ENCODE measurements at places on chromosomes 13 and 19.

DNA sequence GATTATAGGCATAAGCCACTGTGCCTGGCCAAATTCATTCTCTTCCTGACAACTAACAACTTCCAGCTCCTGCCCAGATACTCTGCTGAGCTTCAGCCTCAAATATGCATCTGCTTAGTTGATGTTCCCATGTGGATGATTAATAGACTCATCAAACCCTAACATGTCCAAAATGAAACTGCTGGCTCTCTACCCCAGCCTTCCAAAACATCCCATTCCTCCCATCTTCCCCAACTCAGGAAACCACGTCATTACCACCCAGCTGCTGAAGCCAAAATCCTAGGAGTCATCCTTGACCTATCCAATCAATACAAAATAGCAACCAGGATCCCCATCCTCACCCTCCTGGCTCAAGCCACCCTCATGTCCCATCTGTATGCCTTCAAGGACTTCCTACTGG lies 20.9 kb downstream of the POU2F2 start:
- DNase-seq = no peak

DNA sequence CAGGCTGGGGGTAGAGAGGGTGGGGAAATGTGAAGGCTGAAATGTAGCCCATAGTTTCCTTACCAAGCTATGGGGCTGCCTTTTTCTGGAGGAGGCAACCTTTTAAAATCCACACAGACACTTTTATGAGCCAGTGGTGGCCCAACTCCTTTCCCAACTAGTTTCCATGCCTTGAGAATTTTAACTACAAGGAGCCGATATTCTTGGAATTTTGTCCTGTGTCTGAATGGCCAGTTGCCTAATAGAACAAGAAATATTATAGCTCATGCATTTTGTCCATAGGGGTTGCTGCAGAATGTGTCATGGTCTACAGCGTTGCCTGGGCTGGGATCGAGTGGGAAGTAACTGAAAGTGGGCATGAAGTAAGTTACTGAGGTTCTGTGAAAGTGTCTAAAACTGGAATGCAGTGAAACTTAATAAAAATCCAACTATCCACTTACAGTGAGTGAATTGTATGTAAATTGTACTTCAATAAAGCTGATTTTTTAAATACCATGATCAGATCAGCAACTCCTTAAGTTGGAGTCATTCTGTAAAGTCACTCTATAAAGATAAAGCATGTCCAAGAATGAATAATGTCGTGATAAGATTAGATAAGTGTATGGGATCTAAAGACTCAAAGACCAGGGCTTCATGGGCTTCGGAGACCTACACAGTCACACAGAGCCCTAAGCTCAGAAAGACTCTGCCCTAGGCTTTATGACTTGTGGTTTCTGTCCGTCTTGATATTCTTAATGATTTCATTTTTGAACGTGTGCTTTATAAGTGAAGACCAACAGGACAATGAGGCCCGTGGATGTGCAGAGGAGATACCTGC lies 122.6 kb upstream of the FNDC3A start:
- DNase-seq = no peak

DNA sequence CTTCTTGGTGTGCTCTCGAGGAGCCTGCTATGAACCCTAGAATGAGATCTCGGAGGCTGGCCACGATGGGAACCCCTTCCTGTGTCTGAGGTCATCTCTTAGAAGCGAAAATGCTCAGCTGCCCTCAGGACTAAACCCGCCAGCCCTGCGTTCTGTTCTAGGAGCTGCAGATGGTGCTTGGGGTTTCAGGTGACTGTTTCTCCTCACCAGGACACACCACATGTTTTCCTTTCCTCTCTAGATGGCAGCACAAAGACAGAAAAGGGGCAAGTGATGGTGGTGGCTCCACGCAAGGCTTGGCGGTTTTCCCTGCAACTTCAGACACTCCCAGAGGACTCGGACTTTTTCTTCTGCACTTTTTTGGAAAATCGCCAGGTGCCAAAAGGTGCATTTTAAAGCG lies 60.1 kb downstream of the RNASEH2B start:
- no peak for DNase-seq

DNA sequence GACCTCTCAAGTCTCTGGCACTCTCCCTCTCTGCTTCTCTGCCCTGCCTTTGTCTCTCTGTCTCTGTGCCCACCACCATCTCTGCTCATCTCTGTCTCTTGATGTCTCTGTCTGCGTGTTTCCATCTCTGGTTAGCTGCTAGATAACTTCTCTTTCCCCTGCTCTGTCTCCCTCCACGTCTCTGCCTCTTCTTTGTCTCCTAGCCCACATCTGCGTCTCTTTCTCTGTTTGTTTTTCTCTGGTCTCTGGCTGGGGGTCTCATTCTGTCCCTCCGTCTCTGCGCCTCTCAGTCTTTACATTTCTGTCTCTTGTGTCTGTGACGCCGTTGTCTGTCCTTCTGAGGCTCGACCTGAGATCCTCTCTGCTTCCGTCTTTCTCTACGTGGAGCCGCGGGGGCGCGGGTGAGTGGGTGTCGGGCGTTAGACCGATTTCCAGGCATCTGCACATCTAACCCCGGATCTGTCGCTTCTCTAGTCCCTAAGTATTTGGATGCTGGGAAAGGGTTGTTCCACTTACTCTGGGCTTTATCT lies 386 bp downstream of the GIPR start:
- no peak for DNase-seq

GRCh38 chr13:36067746-36068381 lies 63.3 kb downstream of the DCLK1 start:
- DNase-seq = no peak

DNA sequence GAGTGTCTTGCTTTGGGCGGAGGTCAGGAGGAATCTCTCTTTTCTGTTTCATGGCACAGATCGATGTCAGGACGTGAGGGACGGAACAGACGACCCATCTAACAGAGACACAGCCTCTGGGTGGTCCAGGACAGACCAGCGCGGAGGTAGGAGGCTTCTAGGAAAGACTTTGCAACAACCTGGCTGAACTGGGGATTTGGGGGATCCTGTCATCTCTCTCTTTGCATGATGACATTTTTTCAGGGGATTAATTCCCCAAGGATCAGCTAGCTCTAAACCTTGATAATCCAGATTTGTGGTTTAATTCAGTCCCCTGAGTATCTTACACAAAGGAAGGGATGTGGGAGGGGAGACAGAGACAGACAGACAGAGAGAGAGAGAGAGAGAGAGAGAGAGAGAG lies 14.4 kb downstream of the CABP5 start:
- no peak for DNase-seq

- peak; percentile 37 for DNase-seq
Measured at GRCh38 chr19:49921871-49922795, 6.9 kb upstream of the ATF5 start.

DNA sequence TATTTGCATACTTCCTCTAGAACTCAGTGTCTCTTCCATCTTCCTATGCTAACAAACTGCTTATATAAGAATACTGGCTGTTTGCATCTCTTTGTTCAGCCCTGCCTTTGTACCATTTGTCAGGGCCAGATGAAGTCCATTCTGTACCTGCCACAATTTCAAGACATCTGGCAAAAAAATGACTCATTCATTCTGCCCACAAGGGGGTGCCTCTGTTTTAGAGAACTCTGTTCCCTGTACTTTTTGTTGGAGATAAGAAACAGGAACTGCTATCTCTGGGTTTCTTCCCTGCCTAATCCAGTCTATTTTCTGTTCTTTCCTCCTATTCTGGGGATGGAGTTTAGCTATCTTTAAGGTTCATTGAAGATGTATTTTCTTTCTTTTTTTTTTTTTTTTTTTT lies 23.0 kb downstream of the ZNF568 start:
- no peak for DNase-seq

- DNase-seq = no peak
Measured at GRCh38 chr13:81762449-81762848, 1421.5 kb upstream of the SPRY2 start.

DNA sequence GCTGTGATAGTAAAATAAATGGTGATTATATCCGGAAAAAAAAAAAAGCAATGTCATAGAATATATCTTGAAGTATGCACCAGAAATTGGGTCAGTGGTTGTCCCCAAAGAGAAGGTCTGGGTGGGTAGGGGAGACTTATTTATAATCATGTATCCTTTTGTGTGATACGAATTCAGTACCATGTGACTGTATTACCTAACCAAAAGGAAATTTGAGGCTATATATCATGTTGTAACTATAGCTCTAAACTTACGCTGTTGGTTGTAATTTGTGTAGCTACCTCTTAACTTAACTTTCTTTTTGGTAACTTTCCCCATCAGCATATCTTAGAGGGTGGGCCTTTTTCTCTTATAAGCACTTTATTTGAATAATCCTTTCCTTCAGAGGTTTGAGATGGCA lies 25.2 kb upstream of the KCTD4 start:
- no peak for DNase-seq

DNA sequence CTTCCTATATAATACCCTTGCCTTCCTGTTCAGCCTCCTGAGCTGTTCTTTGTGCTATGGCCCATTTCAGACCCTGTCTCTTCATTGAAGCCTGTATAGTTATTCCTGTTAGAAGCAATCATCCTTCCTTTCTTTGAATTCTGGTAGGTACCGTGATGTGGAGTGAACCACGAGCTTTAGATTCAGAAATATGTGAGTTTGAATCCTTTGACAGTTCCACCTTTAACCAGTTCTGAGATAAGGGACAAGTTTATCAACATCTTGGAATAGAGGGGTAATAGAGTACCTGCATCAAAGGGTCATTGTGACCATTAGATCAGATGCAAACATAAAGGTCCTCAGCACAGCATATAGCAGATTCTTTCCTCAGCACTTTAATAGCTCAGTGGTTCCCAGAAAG lies 12.3 kb upstream of the CXCL17 start:
- DNase-seq = no peak

- peak; percentile 64 for DNase-seq
Measured at GRCh38 chr19:996051-996838, 4.0 kb upstream of the GRIN3B start.

DNA sequence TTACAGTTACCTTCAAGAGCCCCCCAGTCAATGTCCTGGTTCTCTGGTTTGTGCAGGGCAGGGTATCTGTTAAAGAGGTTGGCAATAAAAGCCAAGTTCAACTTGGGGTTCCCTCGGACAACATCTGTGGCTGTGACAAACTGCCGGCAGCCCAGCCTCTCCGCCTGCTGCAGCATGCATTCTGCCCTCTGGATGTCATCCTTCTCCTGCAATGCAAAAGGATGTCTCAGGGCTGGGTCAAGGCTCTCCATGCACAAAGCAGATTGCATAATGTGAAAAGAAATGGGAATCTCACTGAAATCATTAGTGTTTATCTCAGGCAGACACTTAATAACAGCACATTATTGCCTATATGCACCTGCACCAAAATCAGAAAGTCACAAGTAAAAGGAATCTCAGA lies 35.1 kb downstream of the LCP1 start:
- DNase-seq = no peak

GRCh38 chr13:45333251-45333976 lies 7.6 kb downstream of the TPT1 start:
- DNase-seq = no peak

DNA sequence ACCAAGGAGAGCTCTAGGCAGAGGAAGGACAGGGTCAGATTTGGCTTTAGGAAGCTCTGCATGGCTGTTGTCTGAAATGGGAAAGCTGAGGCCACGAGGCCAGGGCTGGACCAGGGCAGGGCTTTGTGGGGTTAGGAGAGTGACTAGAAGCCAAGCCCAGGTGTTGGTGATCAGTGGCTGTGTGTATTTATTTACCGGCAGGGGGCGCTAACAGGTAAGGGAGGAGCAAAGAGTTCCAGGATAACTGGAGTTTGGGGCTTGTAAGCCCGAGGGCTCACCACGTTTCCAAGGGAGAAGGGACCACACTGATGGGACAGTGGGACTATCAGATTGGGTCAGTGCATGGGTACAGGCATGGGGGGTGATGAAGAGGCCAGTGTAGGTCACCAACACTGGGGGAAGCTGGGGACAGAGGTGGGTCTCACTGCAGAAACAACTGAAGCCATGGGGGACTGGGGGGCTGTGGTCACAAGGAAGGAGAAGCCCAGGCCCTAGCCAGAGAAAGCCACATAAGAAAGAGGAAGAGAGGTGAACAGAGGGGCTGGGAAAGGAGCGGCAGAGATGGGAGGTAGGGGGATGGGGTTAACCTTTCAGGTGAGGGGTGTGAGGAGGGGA lies 3.9 kb downstream of the TMEM147 start:
- DNase-seq = peak; percentile 50

- no peak for DNase-seq
Measured at GRCh38 chr13:34738254-34738992, 203.6 kb upstream of the NBEA start.

- no peak for DNase-seq
Measured at GRCh38 chr13:21504379-21504778, 45.3 kb upstream of the ZDHHC20 start.

- DNase-seq = peak; percentile 62
Measured at GRCh38 chr13:114049026-114049425, 75.2 kb upstream of the C13orf46 start.

- DNase-seq = no peak
Measured at GRCh38 chr13:47503475-47503874, 497.6 kb downstream of the SUCLA2 start.

GRCh38 chr13:44620057-44620456 lies 43.9 kb upstream of the TSC22D1 start:
- DNase-seq = no peak

DNA sequence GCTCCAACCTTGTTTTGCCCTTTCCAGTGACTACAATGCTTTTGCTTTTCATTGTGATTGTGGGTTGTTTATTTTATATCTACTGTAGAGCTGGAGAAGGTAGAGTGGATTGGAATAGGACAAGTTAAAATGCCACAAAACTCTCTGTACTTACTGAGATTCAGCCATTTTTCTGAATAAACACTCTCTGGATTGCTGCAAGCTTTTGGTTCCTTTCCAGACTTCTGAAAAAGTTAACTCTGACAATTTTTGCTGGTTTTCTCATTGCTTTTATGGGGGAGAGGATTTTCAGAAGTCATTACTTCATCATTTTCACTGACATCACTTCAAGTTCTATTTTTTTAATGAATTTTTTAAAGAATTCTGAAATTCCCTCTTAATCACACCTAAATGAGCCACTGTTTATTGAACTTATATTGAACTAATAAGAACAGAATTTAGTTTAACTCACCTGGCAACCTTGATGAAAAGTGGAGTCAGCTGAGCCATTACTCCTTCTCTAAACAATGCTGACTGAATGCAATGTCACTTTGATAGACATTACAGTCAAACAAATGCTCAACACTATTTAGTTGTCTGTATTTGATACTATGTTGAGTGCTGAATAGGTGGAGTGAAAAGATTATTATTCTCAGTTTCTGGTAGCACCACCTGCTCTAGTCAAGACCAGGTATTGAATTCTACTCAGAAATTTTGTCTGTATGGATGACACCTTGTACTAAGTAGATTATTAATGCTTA lies 303.5 kb downstream of the DLEU7 start:
- DNase-seq = no peak

GRCh38 chr13:53622456-53622855 lies 593.8 kb downstream of the OLFM4 start:
- DNase-seq = no peak

GRCh38 chr13:49571299-49572240 lies 13.8 kb downstream of the RCBTB1 start:
- DNase-seq = no peak

GRCh38 chr19:1768248-1768647 lies 14.9 kb downstream of the ONECUT3 start:
- no peak for DNase-seq

- DNase-seq = no peak
Measured at GRCh38 chr13:84129966-84130365, 247.7 kb upstream of the SLITRK1 start.
